ENCODE measurements at places on chromosomes 6 and 20.
A peak's percentile ranks its signal among the peaks of the same experiment; 100 is the strongest.

- no peak for DNase-seq
Measured at GRCh38 chr20:36303831-36304230, 2.3 kb upstream of the DLGAP4 start.

- DNase-seq, result peak; percentile 58
Measured at GRCh38 chr6:44593539-44593944, 206.0 kb downstream of the CDC5L start.

DNA sequence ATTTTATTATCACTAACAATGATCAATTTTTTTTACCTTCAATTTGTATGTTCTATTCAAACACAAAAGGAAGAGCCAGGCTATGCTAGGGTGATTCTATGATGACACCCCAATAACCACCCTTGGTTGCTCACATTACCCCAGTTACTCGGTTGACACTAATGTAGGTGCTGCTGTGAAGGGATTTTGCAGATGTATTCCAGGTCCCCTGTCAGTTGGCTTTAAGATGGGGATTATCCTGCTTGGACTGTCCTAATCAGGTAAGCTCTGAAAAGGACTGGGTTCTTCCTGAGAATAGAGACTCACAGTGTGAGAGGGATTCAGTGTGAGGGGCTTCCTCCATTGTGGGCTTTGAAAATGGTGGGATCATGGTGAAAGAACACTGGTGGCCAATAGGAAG is 11.9 kb downstream of the HLA-A start:
- DNase-seq, result no peak

- DNase-seq, result no peak
Measured at GRCh38 chr6:136923116-136923953, 1.2 kb downstream of the SLC35D3 start.

DNA sequence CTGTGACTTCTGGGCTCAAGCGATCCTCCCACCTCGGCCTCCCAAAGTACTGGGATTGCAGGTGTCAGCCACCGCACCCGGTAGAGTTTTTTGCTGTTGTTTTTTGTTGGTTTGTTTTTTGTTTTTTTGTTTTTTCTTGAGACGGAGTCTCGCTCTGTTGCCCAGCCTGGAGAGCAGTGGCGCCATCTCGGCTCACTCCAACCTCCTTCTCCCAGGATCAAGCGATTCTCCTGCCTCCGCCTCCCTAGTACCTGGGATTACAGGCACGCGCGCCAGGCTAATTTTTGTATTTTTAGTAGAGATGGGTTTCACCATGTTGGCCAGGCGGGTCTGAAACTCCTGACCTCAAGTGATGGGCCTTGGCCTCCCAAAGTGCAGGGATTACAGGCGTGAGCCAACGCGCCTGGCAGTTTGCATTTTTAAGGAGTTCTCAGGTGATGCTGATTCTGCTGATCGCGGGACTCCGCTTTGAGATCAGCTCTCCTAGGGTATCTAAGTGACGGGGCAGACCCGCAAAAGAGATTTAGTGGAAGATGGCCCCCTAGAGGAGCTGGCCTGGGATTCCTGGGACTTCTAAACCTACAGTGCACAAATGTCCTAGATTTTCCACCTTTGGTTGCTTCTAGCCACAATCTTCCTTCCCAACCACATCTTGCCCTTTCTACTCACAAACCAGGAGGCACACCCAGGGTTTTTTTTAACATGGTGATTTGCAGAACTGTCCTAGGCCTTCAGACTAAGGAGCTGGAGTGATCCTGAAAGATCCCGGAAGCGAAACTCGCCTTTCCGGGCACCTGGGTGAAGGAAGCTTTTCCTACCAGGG is 45.2 kb downstream of the DPPA5 start:
- no peak for DNase-seq

DNA sequence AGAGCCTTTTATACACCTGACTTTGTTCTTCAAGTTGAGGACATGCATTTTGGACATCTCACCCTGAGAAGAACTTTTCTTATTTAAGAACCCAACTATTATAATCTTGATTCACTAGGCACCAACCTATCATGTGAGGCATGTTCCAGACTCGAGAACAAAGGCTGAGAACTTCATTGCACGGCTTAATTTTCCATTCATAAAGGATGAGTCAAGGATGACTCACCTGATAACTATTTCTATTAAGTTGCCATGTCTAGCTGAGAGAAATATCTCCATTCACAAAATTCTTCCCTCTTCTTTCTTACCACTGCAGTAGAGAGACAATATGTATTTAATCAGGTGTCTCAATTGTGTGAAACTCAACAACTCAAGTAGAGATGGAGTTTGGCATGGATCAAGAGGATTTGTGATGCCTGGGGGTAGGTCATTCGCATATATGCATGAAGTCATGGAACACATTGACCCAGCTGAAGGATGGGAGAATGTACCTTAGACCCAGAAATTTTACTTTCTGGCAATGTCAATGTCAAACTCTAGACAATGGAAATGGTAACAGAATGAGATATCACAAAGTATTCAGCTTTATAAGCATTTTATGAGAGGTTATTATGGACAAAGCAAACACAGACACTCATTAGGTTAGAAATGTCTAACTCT is 208.7 kb upstream of the PRND start:
- no peak for DNase-seq

DNA sequence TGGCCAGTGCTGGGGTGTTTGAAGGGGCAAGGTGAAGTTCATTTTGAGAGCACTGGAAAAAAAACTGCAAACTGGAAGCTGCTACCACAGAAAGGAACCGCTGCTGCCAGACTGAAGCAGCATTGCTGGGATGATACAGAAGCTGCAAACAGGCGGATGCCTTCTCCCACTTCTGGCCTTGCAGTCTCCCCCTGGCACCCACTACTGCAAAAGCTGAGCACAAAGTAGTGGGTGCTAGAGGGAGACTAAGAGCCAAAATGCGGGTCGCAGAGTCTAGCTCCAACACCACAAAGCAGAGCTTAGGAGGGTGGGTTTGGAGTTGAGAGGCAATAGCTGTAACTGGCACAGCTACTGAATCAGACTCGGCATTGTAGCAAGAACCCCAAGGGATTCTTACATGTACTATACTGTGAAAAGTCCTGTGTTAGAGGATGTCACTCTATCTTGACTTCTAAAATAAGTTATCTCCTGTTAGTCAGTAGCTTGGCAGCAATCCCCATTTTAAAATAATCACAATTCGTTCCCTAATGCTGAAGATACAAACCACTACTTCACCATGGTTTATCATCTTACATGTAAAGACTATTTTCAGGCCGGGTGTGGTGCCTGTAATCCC is 44.0 kb upstream of the COL21A1 start:
- DNase-seq, result no peak

DNA sequence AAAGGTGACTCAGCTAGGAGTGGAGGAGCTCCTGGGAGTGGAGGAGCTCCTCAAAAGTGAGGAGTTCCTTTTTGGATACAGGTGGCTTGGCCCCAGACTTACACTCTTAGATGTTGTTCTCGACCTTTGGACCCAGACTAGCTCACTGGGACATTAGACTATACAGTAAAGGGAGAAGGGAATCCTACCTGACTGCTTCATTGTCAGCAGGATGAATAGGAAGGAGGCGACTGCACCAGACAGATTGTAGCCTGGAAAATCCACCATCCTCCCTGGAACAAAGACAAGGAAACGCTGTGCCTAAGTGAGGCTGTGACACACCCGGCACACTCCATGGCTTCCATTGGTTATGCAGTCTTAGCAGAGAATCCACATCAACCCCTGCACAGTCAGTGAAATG is at the start of gene BTNL2:
BTNL2 (minus strand) TSS at position 325 of the 400 bp plus-strand sequence; CDS start at position 267, 58 bp downstream.
- no peak for DNase-seq

DNA sequence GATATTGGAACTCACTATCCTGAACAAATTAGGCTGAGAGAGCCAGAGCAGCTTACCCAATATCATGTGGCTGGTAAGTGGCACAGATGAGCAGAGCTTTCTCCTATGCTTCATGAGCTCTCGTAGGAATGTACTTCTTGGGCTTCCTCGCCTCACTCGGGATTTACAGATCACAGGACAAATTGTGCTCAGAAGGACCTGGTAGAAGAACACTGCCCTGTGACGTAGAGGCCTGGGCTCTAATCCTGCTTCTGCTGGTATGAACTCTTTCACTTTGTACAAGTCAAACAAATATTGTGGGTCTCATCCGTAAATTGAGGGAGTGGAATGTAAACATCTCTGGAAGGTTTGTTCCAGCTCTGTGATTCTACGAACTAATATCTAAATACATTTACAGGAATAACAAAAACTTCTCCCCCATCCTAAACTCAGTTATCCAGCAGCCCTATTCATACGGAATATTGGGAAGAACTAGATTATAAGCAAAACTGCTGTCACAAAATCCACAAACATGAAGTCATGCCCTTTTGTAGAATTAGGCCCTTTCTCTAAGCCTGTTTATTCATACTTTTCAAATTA is 187.6 kb downstream of the CLIC5 start:
- no peak for DNase-seq

GRCh38 chr6:37059344-37060194 is 54.1 kb downstream of the FGD2 start:
- no peak for DNase-seq

- DNase-seq, result no peak
Measured at GRCh38 chr6:5999688-6000608, 6.8 kb downstream of the NRN1 start.

- DNase-seq, result no peak
Measured at GRCh38 chr20:36862857-36863668, 12.9 kb upstream of the TLDC2 start.

DNA sequence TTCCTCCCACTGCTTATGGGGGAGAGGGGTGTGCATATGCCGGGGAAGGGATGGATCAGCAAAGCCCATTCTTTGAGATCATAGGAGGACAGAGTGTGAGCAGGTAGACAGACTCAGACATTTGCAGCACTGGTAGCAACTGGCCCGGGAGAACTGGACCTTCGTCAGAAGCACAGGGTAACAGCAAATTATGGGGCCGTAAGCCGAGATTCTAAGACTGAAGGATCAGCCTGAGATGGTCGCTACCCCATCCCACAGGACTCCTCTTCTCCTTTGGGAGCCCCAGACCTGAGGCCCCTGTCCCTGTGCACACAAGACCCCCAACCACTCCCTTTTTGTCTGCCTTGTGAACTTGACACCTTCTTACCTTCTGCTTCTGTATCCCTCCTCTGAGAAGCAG is 106.5 kb downstream of the TOX2 start:
- DNase-seq, result no peak

DNA sequence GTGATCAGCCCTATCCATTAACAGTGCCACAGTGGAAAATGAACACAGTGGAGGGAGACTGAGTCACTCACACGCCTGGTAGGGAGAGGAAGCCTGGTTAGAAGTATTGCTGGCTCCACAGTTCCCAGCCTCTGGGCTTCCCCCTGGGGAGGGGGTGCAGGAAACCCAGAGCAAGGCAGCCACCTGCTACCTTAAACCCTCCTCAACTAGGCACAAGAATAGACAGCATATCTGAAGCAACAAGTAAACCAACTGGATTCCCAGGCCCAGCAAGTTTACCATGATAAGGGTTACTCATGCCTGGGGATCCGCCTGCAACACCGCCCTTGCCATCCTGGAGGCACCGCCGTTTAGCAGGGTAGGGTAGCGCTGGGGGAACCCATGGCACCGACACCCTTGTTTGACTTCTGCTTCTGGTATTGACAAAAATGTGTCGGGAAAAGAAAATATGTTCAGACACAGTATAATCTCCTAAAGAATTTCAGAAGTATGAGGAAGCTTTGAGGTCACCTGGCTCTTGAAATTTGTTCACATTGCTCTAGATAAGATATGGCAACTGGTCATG is 38.3 kb downstream of the SLC22A23 start:
- DNase-seq, result no peak

DNA sequence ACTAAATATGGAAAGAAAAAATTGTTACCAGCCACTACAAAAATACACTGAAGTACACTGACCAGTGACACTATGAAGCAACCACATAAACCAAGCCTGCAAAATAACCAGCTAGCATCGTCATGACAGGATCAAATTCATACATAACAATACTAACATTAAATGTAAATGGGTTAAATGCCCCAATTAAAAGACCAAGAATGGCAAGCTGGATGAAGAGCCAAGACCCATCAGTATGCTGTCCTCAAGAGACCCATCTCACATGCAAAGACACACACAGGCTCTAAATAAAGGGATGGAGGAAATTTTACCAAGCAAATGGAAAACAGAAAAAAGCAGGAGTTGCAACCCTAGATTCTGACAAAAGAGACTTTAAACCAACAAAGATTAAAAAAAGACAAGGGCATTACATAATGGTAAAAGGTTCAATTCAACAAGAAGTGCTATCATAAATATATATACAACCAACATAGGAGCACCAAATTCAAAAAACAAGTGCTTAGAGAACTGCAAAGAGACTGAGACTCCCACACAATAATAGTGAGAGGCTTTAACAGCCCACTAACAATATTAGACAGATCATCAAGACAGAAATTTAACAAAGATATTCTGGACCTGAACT is 104.8 kb downstream of the HACE1 start:
- DNase-seq, result no peak

GRCh38 chr20:63119963-63120807 is 95.7 kb downstream of the YTHDF1 start:
- no peak for DNase-seq

- DNase-seq, result no peak
Measured at GRCh38 chr20:2578475-2579192, 42.3 kb downstream of the TMC2 start.

DNA sequence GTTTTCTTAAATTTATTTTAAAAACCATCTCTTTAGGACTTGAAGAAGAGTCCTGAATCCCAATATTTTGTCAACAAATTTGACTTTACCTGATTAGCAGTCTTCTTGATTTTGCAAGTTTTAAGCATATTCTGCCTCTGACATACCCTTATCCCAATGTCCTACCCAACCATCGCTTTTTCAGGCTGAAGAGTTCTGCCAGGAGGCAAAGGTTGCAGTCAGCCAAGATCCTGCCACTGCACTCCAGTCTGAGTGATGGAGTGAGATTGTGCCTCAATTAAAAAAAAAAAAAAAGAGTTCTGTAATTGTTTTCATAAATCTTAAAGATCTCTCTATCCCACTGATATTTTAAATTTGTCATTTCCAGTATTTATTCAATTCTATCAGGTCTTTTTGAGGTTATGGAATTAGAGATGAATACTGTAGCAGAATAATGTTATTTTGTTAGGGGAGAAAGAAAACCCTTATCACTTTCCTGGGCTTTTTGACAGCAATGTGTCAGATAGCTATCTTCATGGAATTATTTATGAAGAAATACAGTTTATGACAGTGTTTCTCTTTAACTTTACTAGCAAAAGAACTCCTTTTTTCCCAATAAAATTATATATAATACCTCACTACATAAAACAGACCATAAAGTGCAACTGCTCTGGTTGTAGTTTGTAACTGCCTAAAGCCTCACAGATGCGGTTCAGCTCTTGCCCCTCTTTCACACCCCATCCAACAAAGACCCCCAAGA is 78.2 kb downstream of the IBTK start:
- DNase-seq, result no peak
